NCI-H345 (cell line): ENCODE measurements at places on chromosomes 3 and 15.

DNA sequence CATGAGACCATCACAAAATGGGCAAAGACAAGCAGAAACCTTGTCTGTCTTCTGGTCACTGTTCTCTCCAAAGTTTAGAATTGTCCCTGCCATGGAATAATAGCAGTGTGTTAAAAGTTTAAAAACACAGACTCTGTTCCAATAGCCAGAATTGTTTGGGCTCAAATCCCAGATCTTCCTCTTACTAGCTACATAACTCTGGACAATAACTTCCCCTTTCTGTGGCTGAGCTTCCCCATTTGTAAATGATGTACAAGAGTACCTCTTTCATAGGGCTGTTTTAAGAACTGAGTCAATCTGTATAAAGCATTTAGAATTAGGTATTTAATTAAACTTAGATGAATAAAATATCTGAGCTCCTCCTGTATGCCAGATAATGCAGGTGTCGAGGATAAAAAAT, 623.0 kb downstream of the NTRK3 start:
- no peak for DNase-seq

GRCh38 chr15:79981831-79982455, 10.9 kb upstream of the BCL2A1 start:
- no peak for DNase-seq

DNA sequence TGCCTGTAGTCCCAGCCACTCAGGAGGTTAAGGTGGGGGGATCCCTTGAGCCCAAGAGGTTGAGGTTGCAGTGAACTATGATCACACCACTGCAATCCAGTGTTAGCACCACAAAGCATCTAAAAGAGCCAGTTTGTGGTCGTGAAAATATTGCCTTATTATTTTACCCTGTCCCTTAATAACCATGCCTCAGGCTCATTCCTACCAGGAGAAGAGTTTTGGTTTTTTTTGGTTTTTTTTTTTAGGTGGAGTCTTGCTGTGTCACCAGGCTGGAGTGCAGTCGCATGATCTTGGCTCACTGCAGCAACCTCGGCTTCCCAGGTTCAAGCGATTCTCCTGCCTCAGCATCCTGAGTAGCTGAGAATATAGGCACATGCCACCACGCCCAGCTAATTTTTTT, 17.9 kb upstream of the AVEN start:
- no peak for DNase-seq

- no peak for DNase-seq
Observed at GRCh38 chr15:92934716-92935115, 34.6 kb downstream of the CHD2 start.

- no peak for DNase-seq
Observed at GRCh38 chr15:31207246-31207645, 105.7 kb upstream of the TRPM1 start.

DNA sequence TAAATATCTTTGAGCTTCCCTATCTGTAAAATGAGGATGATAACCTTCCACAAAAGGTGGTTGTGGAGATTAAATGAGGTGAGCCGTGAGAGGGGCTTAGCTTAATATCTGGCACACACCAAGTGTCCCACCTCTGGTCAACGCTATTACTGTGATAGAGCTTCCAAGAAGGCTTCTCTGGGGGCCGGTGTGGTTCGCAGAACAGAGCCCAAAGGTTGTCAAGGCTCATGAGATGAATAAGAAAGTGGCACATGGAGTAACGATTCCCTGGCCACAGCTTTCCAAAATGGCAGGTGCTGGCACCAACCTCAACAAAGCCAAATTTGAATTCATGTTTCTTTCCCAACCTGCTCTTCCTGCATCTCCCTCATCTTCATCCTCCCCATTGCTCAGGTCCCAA, 10.4 kb downstream of the KY start:
- no peak for DNase-seq

- DNase-seq: no peak
Observed at GRCh38 chr15:93018574-93018973, 70.4 kb downstream of the RGMA start.

- DNase-seq: no peak
Observed at GRCh38 chr3:190360228-190360627, 27.7 kb upstream of the CLDN16 start.

DNA sequence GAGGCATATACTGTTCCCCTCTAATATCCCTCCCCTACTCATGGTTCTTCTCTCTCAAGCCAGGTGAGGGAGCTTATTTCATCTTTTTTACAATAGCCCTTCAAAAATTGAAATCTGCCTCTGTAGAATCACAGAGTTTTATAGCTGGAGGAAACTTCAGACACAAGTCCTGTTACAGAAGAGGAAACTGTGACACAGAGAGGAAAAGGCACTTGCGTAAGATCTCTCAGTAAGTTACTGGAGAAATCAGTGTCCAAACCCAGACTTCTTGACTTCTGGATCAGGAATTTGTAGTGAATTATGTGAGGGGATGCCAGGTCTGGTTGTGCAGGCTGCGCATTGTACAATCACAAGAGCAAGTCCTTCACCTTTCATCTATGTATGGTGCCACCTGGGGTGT, 4.6 kb downstream of the FGD5 start:
- DNase-seq: no peak

GRCh38 chr3:48018841-48019240, 2.6 kb upstream of the MAP4 start:
- no peak for DNase-seq
